ENCODE measurements at places on chromosomes 1 and 21.
A peak's percentile ranks its signal among the peaks of the same experiment; 100 is the strongest.

DNA sequence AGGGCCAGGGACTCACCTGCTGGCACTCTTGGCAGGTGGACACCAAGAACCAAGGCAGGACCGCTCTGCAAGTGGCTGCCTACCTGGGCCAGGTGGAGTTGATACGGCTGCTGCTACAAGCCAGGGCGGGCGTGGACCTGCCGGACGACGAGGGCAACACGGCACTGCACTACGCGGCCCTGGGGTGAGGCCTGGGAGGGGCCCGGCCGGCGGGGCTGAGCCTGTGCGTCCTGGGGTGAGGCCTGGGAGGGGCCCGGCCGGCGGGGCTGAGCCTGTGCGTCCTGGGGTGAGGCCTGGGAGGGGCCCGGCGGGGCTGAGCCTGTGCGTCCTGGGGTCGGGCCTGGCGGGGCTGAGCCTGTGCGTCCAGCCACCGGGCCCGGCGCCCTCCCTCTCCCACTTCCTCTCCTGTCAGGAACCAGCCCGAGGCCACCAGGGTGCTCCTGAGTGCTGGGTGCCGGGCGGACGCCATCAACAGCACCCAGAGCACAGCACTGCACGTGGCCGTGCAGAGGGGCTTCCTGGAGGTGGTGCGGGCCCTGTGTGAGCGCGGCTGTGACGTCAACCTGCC is 4.6 kb upstream of the MMP23B start:
- no peak for DNase-seq

DNA sequence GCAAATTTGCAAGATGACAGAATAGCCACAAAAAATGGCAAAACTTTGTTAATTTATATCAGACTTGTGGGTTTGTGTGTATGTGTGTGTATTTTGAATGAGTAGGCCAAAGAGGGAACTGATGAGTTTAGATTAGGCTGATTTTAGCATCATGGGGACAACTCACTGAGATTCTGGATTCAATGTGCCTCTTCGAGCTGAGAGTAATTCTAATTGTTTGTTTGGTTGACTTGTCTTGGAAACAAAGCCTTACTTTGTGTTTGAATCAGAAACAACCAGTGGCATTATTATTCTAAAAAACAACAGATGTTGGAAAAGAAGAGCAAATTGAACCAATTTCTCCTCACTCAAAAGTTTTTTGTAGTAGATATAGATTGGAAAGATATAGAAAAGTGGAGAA is 40.5 kb upstream of the C21orf91 start:
- no peak for DNase-seq

GRCh38 chr1:184905601-184906322 is 68.5 kb downstream of the NIBAN1 start:
- no peak for DNase-seq

DNA sequence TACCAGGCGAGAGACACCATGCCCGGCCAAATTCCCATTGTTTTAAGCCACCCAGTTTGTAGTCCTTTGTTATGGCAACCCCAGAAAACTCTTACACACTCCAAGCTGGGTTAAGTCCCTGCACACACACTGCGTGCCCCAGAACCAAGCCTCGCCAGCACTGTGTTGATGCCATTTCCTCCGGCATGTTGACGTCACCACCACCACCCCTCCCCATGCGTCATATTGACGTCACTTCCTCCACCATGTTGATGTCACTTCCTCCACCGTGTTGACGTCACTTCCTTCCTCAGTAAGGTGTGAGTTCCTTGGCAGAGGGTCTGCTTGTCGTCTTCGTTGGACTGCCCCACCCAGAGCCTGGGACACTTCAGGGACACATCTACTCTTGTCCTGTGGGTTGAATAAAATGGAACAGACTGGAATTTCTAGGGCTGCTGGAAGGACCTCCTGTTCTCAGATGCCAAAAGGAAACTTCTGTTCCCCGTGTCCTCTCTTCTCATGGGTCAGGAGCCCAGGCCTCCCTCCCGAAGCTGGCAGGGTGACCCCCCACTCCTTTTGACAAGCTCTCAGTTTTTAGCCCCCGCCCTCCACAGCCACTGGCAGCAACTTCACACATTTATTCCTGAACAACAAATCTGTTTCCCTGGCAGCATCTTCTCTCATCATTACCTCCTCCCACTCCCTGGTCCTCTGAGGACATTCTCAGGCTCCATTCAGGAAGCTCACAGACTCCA is 643.3 kb downstream of the NPHP4 start:
- no peak for DNase-seq

GRCh38 chr1:221165839-221166500 is 286.7 kb downstream of the HLX start:
- peak; percentile 16 for DNase-seq

DNA sequence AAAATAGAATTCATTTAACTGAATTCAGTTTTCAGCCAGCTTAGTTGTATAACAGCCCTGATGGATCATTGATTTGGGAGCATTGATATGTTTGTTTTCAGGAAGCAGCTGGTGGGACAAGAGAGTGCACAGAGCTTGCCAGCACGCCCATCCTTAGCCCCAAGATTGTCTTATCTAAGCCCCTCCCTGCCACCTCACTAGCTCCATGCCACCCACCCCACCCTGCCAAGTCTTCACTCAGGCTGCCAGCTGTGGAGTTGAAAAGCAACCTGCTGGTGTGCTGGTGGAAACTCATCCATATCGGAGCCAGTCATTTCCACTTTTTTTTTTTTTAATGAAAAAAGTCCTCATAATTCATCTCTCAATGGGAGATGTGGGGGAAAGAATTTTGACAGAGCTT is 11.8 kb downstream of the KIRREL1 start:
- DNase-seq, result no peak

DNA sequence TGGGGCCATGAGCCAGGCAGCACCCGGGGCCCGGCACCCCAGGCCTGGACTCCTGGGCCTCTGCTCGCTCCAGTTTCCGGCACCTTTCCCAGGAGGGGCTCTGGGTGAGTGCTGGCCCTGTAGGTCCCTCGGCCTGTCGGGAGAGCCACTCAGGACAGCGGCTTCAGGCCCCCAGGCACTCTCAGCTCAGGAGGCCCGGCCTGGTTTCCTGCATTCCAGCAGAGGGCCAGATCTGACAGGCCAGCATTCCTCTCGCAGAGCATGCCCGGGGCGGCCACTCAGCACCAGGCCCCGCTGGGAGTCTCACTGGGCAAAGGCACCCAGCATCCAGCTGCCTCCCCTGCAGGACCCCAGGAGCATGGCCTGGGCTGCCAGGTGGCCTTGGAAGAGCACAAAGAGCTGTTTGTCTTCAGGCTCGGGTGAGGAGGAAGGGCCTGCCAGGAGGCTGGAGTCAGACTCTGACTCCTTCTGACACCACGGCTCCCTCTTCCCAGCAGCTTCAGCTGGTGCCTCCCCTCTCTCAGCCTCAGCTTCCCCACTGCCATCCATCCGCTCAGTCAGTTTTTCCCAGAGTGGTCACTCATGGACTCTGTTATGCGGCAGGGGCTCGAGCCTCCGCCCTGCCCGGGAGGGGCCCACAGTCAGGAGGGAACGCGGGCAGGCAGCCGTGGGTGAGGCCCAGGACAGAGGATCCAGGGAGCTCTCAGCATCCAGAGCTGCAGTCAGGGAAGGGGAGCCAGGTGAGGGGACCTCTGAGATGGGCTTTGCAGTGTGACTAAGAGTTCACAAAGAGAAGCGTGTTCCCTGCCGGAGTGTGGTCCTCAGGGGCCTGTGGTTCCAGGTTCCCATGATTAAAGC is 51.7 kb downstream of the WNT9A start:
- no peak for DNase-seq

DNA sequence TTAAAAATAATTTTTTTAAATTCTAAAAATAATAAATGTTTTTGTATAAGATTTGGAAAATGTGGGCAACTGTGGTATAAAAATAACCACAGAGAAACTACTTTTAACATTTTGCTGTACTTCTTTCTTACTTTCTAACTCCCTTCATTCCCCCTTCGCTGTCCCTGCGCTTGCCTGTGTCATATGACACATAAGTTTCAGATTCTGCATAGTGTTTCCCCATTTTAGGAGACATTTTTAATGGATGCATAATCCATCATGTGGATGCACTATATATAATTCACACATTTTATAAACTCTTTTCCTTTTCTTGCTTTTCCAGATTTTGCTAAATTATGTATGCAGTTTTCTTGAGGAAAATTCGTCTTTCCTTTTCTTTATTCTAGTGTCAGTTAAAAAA is 16.3 kb downstream of the ATG4C start:
- DNase-seq, result no peak

GRCh38 chr21:37207441-37208009 is 59.6 kb downstream of the VPS26C start:
- DNase-seq, result peak; percentile 53

GRCh38 chr1:216627252-216627651 is 96.0 kb downstream of the ESRRG start:
- no peak for DNase-seq

DNA sequence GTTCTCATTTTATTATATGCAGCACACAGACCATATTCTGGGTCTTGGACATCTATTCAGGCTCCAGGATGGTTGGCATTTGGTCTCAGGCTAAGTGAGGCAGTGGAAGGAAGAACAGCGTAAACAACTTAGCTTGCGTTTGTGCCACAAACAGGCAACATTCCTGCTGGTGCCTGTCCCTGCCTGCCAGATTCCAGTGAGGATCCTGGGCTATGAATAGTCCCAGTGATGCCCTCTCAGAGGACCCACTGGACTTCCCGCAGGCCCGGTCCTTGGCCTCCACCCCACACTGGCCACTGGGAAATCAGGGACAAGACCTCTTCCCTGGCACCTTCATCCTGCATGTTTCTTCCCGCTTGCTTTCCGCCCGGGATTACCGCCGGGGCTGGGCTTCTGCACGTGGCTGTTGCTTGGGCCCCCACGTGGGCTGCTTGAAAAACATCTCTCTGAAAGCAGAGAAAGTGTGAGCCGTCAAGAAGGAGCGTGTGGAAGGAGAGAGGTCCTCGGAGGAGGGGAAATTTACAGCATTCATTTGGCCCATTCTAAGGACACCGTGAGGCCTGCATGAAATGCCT is 145.1 kb upstream of the WNT4 start:
- DNase-seq, result no peak

GRCh38 chr1:3402258-3403010 is 52.0 kb upstream of the ARHGEF16 start:
- peak; percentile 62 for DNase-seq

GRCh38 chr1:50611675-50612074 is 188.4 kb upstream of the DMRTA2 start:
- no peak for DNase-seq

GRCh38 chr1:20540281-20540680 is 12.1 kb upstream of the FAM43B start:
- DNase-seq, result no peak

DNA sequence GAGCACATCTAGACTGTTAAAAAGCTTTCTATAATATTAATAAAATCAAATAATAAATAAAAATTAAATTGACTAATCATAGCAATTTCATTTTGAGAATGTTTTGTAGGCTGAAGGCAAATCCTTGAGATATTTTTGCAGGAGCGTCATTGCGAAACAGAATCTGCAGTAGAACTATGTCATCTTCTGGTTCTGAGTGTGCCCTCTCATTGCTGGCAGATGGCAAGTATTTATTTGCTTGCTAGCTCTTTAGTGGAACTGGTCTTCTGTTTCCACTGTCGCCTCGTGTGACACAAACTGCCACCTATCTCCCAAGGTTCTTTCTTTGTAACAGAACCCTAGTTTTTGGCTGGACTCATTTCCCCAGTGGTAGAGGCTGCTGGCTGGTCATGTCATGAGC is 19.0 kb upstream of the IRF2BP2 start:
- no peak for DNase-seq

DNA sequence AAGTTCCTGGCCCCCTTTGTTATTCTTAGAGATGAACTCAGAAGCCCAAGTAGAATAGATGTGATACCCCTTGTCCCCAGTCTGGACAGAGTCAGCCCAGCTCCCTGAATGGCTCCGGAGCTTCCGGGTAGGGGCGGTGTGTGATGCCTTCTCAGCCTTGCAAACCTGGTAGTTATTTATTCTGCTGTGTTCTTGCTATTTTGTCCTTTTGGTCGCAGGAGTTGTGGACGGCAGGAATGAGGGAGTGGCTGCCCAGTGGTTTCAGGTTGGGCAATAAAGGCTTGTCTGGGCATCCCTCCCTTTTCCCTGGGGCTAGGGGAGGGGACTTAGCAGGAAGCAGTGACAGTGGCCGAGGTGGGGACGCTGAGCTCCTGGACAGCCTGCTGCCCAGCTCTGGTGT is 2.8 kb downstream of the PTPRU start:
- DNase-seq, result peak; percentile 56

DNA sequence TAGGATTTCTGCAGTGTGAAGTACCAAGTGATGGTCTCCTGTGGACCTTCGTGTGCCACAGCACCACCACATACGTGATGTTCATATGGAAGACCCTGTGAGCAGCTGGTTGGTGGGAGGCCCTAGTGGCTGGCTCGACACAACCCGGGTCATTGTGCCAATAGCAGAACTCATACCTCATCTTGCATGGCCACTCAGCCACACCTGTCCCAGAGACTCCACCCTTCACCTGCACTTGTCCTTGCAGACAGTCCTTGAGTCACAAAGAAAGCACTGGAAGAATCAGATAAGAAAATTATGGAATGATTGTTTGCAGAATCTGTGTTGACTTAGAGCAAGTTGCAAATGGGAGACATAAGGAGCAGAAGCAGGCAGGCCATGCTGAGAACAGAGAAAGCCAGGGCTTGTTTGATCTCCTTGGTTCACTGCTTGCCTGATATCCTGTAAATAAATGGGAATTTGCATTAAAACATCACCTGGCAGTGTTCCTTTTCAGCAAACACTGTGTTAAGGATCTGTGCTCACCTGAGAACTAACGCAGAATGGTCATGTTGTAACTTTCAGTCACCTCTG is 307.7 kb downstream of the SIPA1L2 start:
- no peak for DNase-seq

DNA sequence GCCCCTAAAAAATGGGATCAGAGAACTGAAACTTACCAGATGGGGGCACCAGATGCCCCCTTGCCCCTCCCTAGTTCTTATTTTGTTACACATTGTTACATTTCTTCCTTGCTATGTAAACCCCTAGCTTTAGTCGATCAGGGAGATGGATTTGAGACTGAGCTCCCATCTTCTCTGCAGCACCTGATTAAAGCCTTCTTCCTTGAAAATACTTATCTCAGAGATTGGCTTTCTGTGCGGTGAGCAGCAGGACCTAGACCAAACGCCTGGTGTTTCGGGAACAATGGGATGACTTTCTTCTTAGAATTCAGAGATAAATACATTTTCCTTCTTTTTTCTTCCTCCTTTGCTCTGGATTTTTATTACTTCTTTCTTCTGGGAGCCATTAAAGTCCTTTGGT is 16.7 kb upstream of the LSM10 start:
- no peak for DNase-seq

- DNase-seq, result no peak
Measured at GRCh38 chr1:230403442-230403841, 22.7 kb downstream of the PGBD5 start.

GRCh38 chr1:158998037-158998780 is 11.5 kb upstream of the IFI16 start:
- DNase-seq, result no peak
